A549 treated with GW870086 at 1 μM for 4 hours (cell line): ENCODE measurements at places on chromosomes 1 and 21. TPM values are rescaled to one million over a fixed set of nuclear protein-coding genes. Genes with fewer than 3 reads are reported as not detected.

IGSF21 gene
- total RNA-seq, result not detected in 5 replicates

CFHR3 gene
- total RNA-seq, result 0.08 to 0.20 TPM (median 0.15 TPM) in 4 of 5 replicates, not detected in the other

ADORA3 gene
- not detected in 5 replicates for total RNA-seq

TFF2 gene
- not detected in 5 replicates for total RNA-seq

LYPD8 gene
- 0.10 to 0.12 TPM (median 0.12 TPM) in 4 of 5 replicates, not detected in the other for total RNA-seq

EVA1C gene
- total RNA-seq, result 48.6 to 58.1 TPM (median 49.3 TPM) in 5 replicates

ILDR2 gene
- 0.01 to 0.03 TPM in 2 of 5 replicates, not detected in the others for total RNA-seq

CFHR2 gene
- not detected in 5 replicates for total RNA-seq

IVL gene
- total RNA-seq, result 0.10 to 0.15 TPM (median 0.10 TPM) in 3 of 5 replicates, not detected in the others

VSIG8 gene
- total RNA-seq, result not detected in 5 replicates

PDZK1 gene
- 0.79 to 1.5 TPM (median 1.0 TPM) in 5 replicates for total RNA-seq

YOD1 gene
- 4.7 to 8.3 TPM (median 6.9 TPM) in 5 replicates for total RNA-seq

CD48 gene
- total RNA-seq, result not detected in 5 replicates

MROH9 gene
- not detected in 5 replicates for total RNA-seq

TSPEAR gene
- total RNA-seq, result not detected in 5 replicates

OR2L5 gene
- total RNA-seq, result not detected in 5 replicates
